ENCODE measurements at places on chromosomes 2 and 18. TPM values are rescaled to one million over a fixed set of nuclear protein-coding genes. Genes with fewer than 3 reads are reported as not detected.
A peak's percentile ranks its signal among the peaks of the same experiment; 100 is the strongest.

GRCh38 chr2:196437626-196438025 lies 201.9 kb upstream of the CCDC150 start:
- no peak for DNase-seq

DNA sequence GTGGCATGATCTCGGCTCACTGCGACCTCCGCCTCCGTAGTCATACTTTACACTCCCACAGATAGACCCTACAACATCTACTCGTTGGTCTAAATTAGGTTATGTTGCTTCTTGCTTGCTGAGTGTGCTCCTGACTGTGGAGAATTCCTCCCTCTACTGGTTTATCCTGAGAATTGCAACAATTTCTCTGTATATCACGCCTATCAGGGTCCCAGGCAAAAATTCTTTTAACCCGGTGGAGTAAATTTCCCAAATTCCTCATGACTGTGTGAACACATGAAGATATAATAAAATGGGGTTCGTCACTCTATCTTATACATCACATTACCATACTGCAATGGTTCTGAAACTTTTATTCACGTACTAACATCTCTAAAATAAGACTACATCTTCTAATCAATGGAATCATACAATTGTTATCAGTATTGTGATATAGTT lies 156.7 kb downstream of the EVA1A start:
- DNase-seq: peak; percentile 20

C2orf66 gene
- total RNA-seq: 1.8 TPM

DNA sequence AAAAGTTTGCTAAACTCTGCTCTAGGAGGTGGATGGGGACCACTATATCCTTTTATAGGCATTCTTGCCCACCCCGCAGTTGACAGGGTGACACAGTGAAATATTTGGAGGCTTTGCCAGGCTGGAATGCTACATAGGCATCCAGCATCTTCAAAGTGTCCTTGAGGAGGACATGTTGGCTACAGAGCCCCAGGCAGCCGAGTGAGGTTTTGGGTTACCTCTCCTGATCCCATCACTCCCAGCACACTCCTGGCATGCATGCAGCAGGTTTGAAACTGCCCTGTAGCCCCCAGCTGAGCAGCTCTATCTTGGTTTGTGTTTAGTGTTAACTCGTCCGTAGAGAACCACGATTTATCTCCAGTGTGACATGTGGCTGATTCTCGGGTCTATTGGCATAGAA lies 7.3 kb downstream of the FOSL2 start:
- no peak for DNase-seq

SCLY gene
- 14.9 TPM for total RNA-seq

LCT gene
- 0.09 TPM for total RNA-seq

MEX3C gene
- total RNA-seq: 111 TPM

DNA sequence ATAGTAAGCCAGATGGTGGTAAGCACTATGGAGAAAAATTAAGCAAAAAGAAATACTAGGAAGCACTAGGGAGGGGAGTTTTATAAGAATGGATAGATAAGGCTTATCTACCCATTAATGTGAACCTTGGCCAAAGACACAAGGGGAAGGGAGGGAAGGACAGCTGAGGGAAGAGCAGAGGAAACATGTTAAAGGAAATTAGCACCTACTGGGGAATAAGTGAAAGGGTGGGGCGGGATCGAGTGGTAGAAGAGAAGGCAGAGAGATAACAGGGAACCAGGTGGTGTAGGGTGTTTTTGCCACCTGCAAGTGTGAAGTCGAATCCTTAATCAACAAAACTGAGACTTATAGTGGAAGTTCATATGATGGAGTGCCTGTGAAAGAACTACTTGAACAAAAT lies 1.7 kb downstream of the UNC80 start:
- peak; percentile 53 for DNase-seq

CDH19 gene
- total RNA-seq: 0.09 TPM

DNA sequence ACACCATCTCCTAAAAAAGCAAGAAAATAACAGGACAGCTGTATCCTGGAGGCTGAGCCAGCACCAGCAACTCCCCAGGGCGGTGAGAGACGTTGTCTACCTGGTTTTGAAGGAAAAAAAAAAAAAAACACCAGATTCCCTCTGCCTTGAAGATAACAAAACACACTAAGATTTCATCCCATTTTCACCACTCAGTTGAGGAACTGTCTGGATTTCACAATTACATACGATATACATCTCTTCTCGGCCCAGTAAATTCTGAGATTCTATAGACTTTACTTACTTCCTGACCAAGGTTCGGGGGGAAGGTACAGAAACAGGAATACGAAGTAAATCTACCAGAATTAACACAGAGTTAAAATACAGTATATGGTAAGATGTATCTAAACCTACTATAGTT lies 8.5 kb downstream of the ZNF516 start:
- DNase-seq: no peak

GRCh38 chr2:147524912-147525311 lies 319.9 kb upstream of the ACVR2A start:
- DNase-seq: no peak

- DNase-seq: no peak
These were observed 103.8 kb downstream of the SNTG2 start for GRCh38 chr2:1054399-1054798.

GRCh38 chr18:48363175-48363574 lies 46.0 kb downstream of the ZBTB7C start:
- DNase-seq: no peak

DNA sequence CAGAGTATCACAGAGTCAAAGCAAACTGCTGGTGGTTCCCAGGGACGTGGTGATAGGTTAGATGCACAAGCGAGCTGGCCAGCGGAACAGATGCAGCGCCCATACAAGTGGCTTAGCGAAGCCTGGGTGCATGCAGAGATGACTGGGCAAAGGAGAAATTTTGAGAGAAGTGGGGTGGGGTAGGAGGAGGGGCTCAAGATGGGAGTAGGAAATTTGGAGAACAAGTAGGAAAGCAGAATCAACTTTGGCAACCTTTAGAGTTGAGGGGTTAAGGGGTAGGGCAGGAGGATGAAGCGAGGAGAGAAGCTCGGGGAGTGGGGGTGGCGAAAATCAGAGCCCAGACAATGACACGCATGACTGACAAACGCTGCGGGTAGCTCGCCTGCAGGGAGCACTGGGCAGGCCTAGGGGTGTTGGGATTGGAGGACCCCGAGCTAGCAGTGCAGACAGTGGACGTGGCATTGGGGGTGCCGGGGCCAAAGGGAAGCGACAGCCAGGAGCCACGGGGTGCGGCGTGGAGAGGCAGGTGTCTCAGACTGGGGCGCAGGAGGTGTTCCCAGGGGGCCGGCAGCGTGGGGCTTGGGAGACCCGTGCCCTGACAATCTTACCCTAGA lies 431 bp downstream of the FAM98A start:
- no peak for DNase-seq

All from cerebellum (tissue), 4 donors.